ENCODE measurements at places on chromosomes 1 and 21.

DNA sequence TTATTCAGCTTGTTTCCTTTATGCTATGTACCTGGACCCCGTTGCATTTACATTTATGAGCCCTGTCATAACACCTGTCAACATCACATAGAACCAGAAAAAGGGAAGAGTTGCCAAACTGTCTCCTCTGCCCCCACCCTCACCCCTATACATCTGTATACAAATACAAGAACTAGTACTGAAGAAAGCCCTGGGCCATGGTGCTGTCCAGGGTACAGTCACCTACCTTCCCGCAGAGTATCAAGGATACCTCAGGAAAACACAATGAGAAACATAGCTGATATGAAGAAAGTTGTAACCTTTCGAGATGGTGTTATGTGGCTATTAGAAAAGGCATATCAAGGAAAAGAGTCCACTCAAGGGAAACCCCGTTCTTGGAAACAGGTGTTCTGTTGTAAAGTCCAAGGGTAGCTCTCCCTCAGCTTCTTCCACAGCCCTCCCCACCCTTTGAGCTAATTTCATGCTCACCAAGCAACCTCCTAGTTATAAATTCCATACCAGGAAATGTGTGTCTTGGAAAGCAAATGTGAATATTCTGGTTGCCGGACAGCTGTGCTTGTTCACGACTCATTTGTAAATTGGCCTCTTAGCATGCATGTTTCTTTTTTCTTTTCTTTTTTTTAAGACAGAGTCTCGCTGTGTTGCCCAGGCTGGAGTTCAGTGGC is 16.7 kb upstream of the AVPR1B start:
- DNase-seq = no peak

DNA sequence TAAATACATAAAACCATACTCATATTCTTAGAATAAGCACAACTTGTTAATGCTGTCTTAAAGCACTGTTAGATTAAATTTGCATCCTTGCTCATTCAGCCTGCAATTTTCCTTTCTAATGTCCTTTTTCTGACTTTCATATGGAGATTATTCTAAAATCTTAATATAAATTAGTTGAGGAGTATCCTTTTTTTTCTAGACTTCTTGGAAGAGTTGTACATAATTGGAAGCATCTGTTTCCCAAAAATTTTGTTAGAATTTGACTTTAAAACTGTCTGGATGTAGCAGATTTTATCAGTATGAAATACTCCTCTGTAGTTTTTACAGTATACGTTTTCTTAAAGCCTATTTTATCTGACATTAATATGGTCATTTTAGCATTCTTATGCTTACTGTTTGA is 9.7 kb downstream of the KIFAP3 start:
- DNase-seq = no peak

GRCh38 chr1:167808104-167808503 is 86.3 kb downstream of the MPZL1 start:
- no peak for DNase-seq

- no peak for DNase-seq
Measured at GRCh38 chr1:186736971-186737685, 56.9 kb upstream of the PTGS2 start.

DNA sequence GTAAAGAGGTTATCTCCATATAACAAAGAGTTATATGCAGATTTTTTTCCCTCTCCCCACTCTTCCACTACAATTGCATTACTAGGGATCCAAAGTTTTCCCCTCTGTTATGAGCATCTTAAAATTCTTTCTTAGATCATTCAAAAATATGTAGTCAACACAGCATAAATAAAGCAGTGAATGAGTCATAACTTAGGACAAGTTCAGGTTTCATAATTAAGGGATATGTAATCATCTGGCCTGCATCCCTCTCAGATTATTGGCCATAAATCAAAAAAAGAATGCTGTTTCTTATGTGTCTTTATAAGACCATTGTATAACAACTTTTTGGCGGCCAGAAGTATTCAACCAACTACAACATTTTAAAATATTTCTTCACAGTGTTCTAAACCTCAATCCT is 1526.1 kb downstream of the KCNT2 start:
- no peak for DNase-seq

DNA sequence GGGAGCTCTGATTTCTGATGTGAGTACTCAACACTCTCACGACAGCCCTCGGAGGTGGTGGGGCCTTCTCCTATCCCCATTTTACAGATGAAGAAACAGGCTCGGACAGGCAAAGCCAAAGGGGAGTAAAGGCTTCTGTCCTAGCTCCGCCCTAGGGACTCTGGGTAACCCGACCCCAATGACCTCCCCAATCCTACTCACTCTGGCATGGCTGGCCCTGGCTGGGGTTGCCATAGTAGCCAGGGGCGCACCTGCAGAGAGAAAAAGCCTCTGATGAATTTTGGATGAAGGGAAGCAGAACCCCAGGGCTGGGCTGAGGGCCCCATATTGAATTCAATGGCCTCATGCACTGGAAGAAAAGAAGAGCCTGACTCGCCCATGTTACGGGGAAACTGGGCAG is 61.1 kb downstream of the LDLRAD2 start:
- DNase-seq = no peak

DNA sequence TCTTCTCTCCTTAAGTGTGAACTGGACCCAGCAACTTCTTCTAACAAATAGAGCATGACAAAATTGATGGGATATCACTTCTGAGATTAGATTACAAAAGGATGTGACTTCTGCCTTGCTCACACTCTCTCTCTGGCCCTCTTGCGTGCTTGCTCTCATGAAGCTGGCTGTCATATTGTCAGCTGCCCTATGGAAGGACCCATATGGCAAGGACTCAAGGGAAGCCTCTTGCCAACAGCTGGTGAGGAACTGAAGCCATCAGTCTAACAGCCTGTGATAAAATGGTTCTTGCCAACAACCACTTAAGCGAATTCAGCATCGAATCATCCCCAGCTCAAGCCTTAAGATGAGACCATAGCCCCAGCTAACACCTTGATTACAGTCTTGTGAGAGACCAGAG is 4.8 kb upstream of the TLR5 start:
- no peak for DNase-seq

DNA sequence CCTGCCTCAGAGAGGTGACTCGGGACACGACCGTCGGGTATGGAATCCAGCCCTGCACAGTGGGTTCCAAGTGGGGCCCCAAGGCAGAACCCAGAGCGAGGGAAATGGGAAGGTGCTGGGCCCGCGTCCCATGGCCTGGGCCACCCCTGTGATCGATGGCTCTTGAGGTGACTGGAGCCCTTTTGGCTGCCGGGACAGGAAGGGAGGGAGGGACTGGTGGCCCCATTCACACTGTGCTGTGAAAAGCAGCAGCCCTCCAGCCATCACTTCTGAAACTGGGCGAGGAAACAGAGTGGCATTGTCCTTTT is 110.4 kb upstream of the IFFO2 start:
- DNase-seq = no peak

- no peak for DNase-seq
Measured at GRCh38 chr1:17948594-17948993, 159.0 kb upstream of the IGSF21 start.

DNA sequence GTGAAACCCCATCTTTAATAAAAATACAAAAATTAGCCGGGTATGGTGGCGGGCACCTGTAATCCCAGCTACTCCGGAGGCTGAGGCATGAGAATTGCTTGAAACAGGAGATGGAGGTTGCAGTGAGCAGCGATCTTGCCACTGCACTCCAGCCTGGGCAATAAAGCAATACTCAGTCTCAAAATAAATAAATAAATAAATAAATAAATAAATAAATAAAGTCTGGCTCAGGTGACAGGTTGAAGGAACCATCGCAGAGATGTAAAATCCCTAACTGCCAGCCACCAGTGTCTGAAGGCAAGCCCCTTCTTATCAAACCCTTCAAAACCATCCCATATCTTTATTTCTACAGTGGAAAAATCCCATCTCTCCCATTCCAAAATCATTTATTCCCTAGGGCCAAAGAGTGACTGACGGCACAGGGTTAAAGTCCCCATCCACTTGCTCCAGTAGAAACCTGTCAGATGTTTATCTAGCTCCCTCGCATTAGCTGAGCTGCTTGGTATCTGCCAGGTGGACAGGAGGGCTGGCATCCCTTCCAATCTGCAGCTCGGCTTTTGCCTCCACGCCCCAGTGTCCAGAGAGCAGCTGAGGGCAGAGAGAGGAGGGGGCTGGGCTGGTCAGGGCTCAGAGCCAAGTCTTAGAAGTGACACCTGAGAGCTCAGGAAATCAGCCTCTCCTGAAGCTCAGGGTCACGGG is 5.0 kb downstream of the CSRP1 start:
- DNase-seq = no peak

DNA sequence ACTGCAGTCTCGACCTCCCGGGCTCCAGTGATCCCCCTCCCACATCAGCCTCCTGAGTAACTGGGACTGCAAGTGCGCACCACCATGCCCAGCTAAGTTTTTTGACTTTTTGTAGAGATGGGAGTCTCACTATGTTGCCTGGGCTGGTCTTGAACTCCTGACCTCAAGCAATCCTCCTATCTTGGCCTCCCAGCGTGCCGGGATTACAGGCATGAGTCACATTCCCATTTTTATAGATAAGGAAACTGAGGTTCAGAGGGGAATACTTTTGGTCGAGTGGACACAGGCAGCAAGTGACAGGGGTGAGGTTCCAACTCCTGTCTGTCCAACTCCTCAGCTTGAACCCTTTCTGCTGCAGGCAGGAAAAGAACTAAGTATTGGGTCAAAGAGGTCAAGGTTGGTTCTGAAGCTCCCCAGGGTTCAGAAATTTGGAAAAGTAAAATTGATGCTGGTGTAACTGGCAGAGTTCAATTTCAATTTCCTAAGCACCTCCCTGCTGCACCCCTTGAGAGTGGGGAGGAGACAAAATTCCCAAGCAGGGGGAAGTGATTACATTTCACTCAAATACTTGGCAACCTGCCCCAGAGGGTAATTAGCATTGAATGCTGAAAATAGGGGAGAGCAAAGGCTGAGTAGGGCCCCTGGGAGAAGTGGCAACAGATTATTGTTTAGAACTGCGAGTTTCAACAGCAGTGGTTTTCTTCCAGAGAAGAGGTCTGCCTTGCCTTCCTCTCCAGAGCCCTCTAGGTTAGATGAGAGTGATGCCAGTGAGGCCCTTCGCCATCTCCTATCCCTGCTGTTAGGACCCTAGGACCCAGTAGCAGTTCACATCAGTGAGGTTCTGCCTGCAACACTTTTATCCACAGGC is 17.5 kb upstream of the ALPL start:
- no peak for DNase-seq

GRCh38 chr1:53763911-53764310 is 24.9 kb upstream of the GLIS1 start:
- no peak for DNase-seq

GRCh38 chr1:221294242-221294641 is 415.0 kb downstream of the HLX start:
- no peak for DNase-seq

DNA sequence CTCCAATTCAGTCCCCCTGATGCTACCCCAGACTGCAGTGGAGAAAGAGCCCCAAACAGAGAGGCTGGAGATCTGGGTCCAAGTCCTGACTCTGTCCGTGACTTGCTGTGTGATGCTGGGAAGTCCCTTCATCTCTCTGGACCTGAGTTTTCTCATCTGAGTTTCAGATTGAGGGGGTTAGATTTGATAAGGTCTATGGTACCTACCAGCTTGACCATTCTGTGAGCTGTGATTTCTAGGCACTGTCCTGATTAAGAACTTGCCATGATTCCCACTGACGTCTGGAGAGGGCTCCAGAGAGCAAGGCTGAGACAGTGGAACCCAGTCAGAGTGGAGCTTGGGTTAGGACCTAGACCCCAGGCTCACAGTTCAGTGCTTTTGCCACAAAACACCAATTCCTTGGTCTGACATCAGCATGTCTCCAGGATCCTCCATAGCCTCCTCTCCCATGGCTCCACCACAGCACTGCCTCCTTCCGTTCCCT is 43.8 kb upstream of the DMBX1 start:
- DNase-seq = no peak

- no peak for DNase-seq
Measured at GRCh38 chr1:214476986-214477870, 74.2 kb downstream of the PTPN14 start.
